CD4-positive, alpha-beta T cell treated with Interleukin-2 at 100 ng/mL for 4 hours (primary cell): ENCODE measurements at places on chromosomes 13 and 19.

DNA sequence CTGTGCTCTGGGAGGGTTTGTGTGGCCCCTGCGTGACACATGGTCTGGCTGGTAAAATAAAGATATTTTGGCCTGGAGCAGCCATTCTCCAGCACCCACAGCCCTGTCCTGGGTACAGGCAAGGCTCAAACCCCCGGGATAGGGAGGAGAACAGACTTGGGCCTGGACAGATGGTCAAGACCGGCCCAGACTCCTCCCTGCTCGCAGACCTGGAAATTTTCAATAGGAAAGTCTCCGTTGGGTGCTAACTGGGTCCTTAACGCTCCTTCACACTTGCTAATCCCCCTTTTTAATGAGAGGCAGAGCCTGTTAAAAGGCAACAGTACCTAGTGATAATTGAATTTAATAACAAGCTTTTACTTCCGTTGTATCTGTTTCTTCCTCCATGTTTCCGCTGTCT is 2.5 kb downstream of the PALM start:
- DNase-seq, result no peak

- DNase-seq, result no peak
Observed at GRCh38 chr13:31528176-31528575, 211.2 kb upstream of the RXFP2 start.

DNA sequence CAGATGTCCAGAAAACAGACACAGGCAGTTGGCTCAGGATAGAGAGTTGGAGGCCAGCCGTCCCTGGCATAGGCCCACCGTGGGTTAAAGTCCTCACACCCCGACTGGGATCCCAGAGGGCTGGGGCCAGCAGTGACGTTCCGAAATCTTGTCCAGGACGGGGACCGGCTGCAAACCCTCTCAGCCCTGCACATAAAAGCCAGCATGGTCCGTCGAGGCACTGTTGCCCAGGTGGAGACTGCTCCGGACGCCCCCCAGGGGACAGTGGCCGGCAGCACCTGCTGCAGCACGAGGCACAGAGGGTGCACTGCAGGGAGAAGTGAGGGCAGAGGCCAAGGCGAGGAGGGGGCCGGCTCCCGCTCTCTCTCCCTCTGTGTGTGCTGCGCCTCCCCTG is 4.3 kb upstream of the IFNL2 start:
- DNase-seq, result no peak

- no peak for DNase-seq
Observed at GRCh38 chr13:74620711-74621110, 486.5 kb upstream of the KLF12 start.

- no peak for DNase-seq
Observed at GRCh38 chr19:34259367-34260095, 5.2 kb downstream of the GARRE1 start.

GRCh38 chr19:44891016-44891882 is at the start of gene TOMM40:
Gene TOMM40 (plus strand): TSS chr19:44891254. CDS start chr19:44891416, 162 bp downstream.
- no peak for DNase-seq

DNA sequence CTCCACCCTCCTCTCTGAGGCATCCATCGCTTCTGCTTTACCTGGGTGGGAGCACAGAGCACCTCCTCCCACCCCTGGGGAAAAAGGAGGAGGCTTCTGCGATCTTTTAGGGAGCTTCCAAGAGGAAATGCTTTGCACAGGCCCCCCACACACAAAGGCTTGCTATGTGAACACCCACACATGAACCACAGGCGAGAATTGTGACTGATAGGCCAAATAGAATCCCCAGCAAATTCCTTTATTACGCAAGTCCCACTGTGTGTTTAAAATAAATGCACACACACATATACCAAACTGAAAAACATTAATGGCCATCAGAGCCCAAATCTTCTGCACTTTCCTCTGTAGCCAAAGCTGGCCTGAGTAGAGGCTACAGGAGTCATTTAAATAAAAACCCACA is 50.6 kb downstream of the HSPH1 start:
- DNase-seq, result no peak

GRCh38 chr13:76035711-76036110 is 399.6 kb downstream of the LMO7 start:
- DNase-seq, result no peak

GRCh38 chr13:108851660-108852059 is 222.2 kb downstream of the MYO16 start:
- DNase-seq, result no peak

- no peak for DNase-seq
Observed at GRCh38 chr13:77339408-77339807, 12.5 kb upstream of the MYCBP2 start.

GRCh38 chr19:40539070-40539469 is 37.6 kb upstream of the SHKBP1 start:
- no peak for DNase-seq

DNA sequence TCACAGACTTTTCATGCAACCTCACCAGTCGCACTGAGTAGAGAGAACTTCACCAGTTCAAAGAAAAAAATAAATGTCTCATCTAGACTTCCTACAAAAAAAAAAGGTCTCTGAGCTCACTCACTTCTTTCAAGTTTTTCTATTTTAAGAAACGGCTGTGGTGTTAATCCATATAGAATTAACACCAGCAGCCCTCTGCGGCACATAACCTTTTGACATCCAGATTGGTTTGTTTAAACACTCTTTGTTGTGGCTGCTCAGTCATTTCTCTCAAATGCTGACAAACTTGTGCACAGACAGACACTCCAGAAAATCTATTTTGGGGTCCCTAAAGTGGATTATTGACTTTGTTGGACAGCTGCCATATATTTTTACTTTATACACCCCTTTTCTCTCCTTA is 874.9 kb downstream of the EFNB2 start:
- no peak for DNase-seq

DNA sequence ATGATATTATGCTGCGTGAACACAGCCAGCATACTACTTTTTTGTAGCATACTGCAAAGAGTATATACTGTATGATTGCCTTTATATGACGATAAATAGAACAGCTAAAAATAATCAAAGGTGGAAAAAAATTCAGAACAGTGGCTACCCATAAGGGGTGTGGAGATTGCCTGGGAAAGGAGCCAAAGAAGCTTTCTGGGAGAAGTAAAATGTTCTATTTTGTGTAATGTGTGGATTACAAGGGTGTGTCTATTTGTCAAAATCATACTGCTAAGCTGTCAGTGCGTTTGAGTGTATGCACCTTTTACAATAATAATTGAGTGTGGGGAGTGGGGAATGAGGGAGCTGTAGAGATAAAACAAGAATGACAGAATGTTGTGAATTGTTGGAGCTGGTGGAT is 45.2 kb upstream of the MTIF3 start:
- DNase-seq, result no peak

GRCh38 chr13:43363156-43363953 is 340.0 kb downstream of the DNAJC15 start:
- DNase-seq, result no peak

GRCh38 chr13:109569958-109570711 is 216.2 kb downstream of the IRS2 start:
- DNase-seq, result peak; percentile 9

- DNase-seq, result no peak
Observed at GRCh38 chr13:75670496-75670895, 34.4 kb downstream of the LMO7 start.

DNA sequence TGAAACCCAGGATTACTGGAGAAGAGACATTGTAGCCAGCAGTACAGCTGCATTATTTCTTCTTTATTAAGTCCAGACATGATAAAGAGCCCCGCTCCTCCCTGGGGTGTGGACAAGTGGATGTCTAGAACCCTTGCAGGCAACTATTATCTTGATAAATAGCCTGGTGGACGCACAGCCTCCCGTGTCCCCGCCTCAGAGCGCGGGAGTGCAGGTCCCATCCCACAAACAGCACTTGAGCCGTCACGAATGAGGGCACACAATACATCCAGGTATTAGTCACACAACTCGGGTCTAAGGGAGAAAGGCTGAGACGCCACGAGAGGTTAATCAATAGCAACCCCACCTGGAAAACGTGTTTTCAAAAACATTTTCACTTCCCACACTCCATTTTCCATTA is 213.2 kb upstream of the SOX1 start:
- no peak for DNase-seq

DNA sequence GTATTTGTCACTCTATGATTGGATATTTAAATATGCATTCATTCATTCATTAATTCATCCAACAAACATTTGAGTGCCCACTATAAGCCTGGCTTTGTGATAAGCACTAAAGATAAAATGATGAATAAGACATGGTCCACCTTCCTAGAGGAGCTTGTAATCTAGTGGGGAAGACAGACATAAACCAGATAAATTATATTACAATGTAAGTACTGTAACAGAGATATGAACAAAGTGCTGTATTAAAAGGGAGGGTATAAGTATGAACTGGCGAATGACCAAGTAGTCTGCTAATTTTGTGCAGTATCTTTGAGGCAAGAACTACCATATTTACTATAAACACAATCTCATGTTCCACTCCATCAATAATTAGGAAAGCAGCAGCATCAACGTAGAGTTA is 88.2 kb downstream of the RBM26 start:
- DNase-seq, result no peak

DNA sequence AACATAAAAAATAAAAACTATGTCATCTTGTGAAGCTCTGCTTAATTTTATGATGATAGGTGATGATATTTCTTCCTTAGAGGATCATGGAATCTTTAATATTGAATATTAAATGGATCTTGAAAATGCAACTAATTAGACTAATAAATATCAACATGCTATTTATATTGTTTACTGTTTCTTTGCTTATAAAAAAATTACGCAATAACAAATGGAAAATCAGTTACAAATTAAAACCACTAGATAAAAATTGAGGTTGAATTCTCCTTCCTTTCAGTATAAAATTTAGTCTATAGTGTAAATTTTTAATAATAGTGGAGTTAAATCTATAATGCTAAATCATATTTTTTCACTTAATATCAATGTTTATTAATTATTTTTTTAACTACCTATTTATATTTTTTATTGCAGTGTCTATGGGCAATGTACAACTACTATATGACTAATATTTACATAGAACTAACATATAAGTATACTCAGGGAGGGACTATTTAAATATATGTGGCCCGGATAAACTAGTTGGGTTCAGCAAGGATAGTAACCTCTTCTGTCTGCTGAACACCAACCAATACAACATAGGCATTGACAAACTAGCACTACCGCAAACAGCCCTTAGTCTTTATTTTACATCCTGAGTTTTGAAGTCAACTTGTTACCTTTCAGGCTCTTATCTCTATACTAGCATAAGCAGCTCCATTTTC is 628.0 kb downstream of the EFNB2 start:
- DNase-seq, result no peak

DNA sequence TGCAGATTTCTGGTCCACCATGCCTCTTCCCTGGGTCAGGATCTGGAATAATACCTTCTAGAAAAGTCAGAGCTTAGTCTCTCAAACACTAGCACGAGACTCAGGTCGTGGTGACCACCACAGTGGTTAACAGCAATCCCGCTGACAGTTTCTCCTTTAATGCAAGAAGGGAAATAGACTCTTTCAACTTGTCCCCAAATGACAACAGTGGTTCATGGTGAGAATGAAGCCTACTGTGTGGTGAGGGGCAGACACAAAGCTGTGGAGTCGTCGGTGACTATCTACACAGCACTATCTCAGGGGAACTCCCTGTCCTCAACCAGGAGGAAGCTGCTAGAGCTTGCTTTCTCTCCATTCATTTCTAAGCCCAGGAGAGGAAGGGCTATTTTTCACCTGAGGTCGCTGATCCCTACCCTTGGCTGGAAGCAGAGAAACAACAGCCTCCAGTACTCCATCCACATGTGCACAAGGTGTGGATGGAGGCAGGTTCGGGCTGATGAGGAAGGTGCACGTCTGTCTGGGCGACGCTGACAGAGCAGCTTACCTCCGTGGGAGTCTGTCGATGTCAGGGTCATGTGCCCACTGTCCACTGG is 72.4 kb downstream of the STK24 start:
- DNase-seq, result peak; percentile 46
